ENCODE measurements at places on chromosomes 3 and 15.

- no peak for DNase-seq
These were observed 87.2 kb downstream of the PRICKLE2 start for GRCh38 chr3:64138046-64138445.

GRCh38 chr15:32030795-32031194 lies 480 bp downstream of the CHRNA7 start:
- no peak for DNase-seq

- no peak for DNase-seq
These were observed 17.4 kb upstream of the ADPGK start for GRCh38 chr15:72800833-72801481.

DNA sequence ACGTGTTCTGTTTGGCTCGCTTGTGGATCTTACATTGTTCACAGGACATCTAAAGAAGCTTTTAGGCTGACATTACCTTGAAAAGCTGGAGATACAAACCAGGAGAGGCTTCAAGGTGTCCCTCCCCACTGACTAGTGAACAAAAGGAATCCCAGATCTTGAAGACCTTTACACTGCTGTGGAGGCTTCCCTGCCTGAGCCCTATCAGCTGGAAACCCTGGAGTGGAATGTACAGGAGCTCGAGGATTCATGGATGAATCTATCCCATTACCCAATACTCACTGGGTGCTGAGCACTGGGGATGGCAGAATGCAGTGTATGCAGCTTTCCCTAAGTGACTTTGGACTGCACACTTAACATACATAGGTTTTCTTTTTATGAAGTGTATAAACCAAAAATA lies 82.3 kb upstream of the MFGE8 start:
- DNase-seq: no peak

DNA sequence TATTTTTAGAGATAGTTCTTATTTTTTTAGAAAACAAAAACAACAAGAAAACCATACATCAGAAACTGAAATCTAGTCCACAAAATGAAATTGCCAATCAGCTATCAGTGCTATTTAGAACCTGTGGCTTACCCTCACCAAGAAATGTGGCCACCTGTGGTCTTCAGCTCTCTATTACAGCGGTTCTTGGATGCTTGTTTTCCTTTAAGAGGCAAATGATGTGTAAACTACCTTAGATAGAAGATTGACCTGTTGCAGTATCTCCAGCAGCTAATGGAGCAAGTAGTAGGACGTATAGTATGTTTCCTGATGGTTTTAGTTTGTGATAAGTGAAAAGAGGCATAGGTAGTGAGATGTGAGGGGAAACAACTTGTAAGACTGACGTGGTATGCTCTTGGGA lies 21.2 kb downstream of the TFG start:
- no peak for DNase-seq

DNA sequence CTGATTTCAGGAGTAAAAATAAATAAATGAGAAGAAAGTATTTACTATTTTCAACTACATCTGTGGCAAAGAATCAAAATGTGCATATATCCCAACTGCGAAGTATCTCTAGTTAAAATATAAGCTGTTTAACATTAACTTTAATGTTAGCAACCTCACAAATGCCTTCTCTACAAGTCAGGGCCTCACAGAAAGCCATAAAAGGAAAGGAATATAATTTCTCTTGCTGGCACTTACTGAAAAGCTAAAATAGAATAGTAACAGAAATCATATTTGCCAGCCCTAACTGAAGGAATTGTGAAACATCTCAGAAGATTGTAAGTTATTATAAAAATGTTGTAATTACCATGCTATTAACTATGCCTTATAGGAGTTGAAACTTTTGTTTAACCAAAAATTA lies 65.1 kb upstream of the MBNL1 start:
- DNase-seq: no peak

DNA sequence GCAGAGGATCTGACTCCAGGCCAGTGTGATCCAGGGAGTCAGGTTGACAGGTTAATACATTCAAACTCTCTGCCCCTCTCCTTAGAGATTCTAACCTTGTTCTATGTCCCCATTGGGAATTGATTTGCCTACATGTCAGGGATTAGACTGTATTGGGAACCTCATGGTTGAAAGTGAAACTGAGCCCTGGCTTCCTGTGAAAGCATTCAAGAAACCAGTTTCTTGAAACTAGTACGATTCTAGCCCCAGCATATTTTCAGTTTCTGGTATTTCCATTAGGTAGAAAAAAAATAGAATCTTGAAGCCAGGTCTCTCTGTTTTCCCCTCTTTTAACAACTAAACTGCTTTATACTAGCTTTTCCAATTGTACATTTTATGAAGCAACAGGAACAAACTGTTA lies 140.4 kb upstream of the ABI3BP start:
- DNase-seq: no peak

GRCh38 chr3:134351427-134351826 lies 22.8 kb downstream of the AMOTL2 start:
- DNase-seq: no peak

All from activated CD4-positive, alpha-beta T cell treated with anti-CD3 and anti-CD28 coated beads for 1 hour (primary cell).